ENCODE measurements at places on chromosomes 12 and 14.

GRCh38 chr12:83932011-83932410 is 980.6 kb downstream of the SLC6A15 start:
- DNase-seq, result no peak

DNA sequence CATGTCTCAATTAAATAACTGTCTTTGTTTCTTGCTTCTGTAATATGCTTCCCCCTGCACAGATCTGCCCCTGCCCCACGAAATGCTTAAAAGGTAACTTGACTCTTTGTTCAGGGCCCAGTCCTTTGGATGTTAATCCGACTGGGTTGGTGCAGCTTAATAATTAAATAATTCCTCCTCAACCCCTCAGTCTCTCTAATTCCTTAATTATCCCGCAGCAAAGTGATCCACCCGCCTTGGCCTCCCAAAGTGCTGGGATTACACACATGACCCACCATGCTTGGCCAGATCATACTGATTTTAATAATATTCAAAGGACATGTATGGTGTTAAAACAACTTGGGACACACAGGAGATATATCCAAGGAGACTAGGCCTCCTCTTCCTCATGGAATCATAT is 18.2 kb upstream of the ANAPC7 start:
- no peak for DNase-seq

DNA sequence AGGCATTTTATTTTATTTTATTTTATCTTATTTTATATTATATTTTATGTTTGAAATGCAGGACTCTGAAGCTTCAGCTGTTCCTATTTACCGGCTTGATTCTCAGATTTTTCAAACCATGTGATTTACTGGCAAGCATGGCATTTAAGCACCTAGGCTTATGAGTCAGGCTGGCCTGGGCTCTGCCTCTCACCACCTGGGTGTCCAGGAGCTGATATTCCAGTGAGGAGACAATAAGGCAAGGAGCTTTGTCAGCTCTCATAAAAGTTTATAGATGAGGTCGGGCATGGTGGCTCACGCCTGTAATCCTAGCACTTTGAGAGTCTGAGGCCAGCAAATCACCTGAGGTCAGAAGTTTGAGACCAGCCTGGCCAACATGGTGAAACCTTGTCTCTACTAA is 2.1 kb downstream of the DAO start:
- DNase-seq, result no peak

GRCh38 chr12:109737631-109738030 is 24.0 kb downstream of the FAM222A start:
- DNase-seq, result no peak

DNA sequence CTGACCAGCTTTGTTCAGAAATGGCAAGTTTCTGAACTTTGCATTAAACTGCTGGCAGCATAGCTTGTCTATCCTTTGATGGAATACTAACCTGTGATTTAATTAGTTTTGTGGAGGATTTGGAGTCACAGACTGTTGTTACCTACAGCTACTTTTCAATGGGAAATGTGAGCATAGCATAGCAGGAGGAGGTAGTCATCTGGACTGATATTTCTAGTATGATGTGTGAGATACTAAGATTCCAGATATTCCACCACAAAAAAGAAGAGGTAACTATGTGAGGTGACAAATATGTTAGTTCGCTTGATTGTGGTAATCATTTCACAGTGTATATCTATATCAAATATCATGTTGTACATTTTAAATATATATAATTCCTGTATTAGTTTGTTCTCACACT is 833.0 kb downstream of the SLC6A15 start:
- no peak for DNase-seq

DNA sequence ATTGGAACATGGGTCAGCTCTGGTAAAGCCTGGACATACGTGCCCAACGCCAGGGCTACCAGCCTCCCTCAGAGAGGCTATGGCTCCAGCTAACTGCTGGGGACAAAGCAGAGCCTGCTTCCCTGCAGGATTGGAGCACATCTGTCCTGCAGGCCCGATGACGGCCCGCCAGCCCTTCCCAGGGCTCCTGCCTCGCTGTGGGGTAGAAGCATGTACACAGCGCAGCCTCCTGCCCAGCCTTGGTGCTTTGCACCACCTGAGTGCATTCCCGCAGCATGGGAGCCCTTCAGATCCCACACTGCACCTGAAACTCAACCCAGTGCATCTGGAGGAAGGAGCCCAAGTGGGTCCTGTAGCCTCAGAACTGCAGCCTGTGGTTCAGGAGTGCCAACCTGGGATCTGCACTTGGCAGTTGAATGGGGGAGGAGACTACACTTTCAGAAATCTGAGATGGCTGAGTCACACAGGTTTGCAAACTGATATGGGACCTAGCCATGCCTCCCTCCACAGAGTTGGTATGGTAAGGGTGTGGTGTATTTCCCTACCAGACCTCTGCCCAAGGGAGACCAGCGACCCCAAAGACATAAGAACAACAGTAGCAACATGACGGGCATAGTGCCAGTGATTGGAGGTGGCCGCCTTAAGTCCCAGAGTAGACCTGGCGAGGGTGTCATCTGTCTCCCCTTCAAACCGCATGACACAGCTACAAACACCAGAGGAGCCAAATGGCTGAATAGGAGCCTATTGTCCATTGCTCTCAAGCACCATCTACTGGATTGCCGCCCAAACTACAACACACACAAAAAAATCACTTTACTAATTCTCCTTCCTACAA is 273.9 kb upstream of the MIS18BP1 start:
- peak; percentile 3 for DNase-seq

GRCh38 chr12:121494093-121494787 is 86.6 kb downstream of the KDM2B start:
- DNase-seq, result no peak

DNA sequence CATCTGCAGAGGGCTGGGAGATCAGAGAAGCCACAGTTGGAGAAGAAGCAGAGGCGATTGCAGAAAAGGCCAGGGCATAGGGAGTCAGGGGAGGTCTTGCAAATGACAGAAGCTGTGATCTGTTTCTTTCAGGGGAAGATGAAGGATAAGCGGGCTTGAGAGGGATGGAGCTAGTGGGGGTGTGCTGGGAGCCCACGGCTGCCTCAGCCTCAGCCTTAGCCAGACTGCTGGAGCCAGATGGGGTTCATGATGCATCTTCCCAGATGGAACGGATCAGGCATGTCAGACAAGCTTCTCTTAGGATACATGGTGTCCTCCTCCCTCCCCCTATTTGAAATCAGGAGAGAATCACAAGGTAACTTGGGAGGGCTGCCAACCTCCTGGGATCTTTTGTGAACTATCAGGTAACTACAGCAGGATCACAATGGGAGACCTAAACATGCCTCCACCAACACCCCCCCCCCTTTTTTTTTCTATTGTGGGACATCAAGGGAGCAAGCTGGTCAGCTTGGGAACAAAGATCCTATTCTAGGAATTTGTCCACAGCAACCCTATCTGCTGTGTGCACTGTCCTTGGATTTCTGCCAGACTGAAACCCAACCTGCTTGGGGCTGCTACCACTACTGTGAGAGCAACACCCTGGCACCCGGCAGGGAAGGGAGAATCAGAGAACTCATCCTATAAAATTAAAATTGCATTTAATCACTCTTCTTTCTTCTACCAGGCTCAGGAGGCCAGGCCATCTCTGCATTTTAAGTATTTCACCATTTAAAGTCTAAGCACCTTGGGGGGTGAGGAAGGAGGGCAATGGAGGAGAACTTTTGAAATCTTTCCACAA is 10.7 kb upstream of the ATP2A2 start:
- no peak for DNase-seq

DNA sequence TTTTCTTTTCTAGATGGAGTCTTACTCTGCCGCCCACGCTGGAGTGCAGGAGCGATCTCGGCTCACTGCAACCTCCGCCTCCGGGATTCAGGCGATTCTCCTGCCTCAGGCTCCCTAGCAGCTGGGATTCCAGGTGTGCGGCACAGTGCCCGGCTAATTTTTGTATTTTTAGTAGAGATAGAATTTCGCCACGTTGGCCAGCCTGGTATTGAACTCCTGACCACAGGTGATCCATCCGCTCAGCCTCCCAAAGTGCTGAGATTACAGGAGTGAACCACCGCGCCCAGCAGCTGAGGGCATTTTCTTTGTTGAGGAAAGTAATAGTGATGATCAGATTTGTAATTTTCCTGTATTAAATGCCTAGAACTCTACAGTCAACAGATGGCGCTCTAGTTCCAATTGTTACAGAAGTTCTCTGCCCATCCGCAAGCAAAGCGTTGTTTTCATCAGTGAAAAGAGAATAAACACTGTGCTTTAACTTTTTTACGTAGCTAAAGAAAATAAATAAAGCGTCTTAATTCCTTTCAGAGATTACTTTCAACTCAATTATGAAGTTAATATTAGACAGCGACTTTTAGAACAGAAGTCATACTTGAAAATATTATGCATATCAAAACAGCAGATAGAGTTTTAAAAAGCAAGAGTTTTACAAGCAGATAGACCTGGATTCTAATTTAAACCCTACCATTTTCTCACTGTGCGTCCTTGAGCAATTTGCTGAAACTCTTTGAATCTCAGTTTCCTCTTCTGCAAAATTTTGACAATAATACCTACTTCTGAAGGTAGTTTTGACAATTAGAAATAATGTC is 335.1 kb downstream of the DUSP6 start:
- DNase-seq, result no peak

DNA sequence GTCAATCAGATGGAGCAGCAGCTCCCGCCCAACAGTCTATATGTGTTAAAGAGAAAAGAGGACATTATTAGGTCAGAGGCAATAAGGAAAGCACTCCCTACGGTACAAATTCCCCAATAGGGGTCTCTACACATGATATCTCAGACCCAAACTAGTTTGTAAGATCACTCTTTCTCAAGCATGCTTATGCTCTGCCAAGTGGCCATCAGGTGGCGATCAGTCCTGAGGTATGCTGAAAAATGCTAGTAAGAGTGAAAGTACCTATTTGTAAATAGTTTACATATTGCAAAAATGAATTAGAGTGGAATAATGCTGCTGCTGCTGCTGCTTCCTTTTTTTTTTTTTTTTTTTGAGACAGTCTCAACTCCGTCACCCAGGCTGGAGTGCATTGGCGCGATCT is 61.0 kb downstream of the CPM start:
- peak; percentile 8 for DNase-seq

- no peak for DNase-seq
Observed at GRCh38 chr14:59302313-59302712, 113.8 kb downstream of the DAAM1 start.

DNA sequence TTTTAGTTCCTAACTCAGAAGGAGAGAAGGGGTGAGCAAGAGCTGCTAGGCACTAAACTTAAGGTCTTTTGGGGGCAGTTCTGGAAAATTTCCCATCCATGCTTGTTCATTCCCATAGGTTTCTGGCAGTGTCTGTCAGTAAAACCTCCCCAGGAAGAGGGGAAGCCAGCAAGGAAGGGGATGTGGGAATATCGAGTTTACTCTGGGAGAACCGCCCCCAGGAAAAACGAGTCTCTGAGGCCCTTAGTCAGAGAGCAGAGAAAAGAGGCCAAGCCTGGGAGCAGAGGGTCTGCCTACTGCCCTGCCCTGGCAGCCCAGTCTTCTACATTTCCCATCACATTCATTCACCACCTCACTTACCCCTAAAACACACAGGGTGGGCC is 55.9 kb downstream of the TMCC3 start:
- DNase-seq, result no peak
